ENCODE measurements at places on chromosomes 5 and 9.

DNA sequence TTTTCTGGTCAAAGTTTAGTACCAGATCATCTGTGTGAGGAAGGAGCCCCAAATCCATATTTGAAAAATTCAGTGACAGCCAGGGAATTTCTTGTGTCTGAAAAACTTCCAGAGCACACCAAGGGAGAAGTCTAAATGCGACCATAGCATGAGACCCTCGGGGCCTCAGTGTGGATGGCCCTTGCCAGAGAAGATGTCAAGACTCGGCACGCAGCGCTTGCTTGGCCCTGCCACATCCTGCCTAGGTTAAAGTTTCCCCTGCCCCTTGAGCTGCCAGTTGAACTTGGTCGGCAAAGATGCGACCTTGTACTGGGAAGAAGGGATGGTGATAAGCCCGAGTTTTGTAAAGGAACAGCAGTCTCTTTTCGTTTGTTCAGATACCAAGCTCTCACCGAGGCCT is 65.8 kb downstream of the IL31RA start:
- no peak for DNase-seq

DNA sequence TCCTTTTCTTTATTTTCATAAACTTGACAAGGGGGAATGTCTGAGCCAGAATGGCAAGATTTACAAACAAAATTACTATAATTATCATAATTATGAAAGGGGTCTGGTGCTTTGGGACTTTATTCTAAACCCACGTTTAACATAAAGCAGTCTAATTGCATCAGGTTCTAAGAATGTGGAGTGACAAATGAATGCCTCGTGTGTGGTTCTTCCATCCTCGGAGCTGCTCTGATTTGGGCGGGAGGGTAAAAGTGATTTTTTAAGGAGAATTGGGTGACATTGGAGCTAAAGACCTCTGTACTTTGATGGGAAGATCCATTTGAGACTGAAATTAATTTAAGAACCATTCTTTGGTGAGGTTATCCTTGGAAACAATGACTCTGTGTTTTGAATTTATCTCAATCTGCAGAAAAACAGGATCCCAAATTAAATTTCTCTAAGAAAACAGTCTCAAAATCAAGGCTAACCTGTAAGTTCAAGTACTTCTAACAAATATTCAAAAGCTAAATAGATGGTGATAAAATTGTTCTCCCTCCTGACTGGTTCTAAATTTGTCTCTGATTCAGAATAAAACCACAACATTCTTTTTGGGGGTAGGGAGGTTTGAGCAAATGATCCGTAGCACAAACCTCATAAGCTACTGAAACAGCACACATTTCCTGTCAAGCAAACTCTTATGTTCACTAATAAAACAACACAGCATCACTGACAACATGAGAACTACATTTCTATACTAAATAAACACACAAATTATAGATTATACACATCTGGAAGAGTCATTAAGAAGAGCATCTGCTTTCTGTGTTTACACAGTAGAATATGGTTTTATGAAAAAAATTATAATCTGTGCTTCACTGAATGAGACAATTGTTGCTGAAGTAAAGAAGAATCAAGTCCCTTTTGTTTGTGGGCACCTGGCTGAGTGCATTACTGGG is 85.5 kb downstream of the DCP2 start:
- DNase-seq = no peak

- DNase-seq = no peak
Observed at GRCh38 chr9:105148328-105149006, 96.0 kb upstream of the SLC44A1 start.

DNA sequence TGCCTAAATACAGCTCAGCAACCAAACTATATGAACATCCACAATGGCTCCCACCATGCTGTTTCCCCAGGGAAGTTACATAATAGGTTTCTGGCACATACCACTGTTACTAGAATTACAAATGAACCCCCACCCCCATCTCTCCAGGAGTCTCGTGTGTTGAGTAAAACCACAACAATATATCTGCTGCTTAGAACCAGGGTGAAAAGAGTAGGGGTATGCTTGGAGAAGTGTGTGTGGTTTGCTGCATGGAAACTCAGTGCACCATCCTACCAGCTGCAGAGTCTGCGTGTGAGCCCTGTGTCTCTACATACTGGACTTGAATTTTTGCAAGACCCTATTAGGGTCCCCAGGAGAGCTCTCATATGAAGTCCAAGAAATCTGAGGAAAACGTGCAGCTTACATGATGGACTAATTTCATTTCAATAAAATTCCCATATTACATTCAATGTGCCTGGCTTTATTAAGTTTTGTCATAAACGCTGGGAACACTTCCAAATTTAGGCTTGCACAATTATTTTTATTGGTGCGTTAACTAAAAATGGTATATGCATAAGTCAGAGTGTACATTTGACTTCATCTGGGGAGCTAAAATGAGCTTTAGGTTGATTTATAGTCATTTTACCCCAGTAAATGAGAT is 104.5 kb upstream of the NFIB start:
- DNase-seq = no peak

DNA sequence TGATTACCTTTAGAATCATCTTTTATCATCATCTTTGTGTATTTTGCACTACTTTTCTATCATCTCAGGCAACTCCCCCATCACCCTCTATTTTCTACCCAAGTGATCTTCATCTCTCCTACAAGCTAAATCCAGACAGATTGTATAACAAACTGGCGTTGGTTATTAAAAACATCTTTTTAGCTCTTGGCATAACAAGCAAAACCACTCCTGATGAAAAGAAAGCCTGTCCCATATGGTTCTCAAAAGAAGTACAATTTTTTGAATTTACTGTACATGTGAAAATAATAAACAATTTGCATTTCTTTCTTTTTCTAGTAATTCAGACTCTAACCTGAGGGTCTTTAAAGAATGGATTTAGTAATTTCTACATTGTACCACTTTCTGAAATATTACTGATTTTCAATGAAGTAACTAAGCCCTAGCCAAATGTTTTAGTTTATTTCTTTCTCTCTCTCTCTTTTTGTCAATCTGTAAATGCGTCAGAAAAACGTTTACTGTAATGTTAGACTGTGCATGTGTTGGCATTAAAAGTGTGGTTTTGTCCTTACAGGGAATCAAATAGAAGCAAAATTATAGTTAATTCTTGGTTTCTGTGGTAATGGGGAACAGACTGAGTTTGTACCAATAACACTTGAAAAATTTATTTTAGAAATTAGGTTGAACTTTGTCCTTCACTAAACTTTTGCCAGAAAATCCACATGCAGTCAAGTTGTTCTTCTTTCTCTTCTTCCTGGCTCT is 52.5 kb upstream of the RPS23 start:
- DNase-seq = no peak

GRCh38 chr5:122155546-122155945 is 26.2 kb downstream of the ZNF474 start:
- DNase-seq = no peak

DNA sequence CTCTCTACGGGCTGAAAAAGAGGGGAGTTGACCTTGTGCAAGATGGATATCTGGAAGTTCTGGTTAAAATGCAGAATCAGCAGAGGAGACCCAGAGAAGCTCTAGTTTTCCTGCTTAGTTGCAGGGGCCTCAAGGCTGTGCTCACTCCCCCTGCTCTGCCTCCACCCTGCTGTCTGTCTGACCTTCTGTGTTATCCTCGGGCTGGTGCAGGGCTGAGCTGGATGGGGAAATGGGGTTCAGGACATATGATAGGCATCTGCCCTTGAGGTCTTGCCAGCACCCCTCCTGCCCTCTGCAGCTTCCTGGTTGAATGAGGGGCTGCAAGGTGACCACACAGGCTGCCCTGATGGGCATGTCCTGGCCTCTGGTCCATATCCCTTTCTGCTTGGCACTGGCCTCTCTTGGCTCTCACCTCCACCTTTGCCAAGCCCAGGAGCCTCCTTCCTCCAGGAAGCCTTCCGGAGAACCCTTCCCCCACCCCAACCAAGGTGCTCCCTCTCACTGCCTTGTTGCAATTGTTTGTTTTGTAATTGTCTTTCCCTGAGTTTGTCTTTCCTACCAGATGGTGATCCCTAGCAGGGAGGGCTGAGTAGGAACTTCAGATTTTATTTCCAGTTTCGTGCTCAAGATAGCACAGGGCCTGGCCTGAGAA is 1.3 kb downstream of the TMEM268 start:
- DNase-seq = no peak

DNA sequence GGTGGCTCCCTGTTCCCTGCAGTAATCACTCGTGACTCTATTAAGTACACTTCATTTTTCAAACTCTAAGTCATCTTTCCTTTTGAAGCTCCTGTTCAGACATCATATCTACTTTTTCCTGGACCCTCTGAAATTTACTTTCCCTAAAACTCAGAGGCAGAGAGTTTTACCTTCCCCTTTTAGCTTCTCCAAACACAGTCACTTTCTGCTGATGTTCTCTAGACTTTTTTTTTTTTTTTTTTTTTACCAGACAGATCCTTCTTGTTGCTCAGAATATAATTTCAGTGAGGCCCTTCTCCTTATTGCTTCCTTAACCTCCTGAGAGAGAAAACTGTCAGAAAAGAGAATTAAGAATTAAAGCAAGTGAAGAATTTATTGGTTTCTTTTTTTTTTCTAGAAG is 86.6 kb upstream of the LRRTM2 start:
- no peak for DNase-seq

DNA sequence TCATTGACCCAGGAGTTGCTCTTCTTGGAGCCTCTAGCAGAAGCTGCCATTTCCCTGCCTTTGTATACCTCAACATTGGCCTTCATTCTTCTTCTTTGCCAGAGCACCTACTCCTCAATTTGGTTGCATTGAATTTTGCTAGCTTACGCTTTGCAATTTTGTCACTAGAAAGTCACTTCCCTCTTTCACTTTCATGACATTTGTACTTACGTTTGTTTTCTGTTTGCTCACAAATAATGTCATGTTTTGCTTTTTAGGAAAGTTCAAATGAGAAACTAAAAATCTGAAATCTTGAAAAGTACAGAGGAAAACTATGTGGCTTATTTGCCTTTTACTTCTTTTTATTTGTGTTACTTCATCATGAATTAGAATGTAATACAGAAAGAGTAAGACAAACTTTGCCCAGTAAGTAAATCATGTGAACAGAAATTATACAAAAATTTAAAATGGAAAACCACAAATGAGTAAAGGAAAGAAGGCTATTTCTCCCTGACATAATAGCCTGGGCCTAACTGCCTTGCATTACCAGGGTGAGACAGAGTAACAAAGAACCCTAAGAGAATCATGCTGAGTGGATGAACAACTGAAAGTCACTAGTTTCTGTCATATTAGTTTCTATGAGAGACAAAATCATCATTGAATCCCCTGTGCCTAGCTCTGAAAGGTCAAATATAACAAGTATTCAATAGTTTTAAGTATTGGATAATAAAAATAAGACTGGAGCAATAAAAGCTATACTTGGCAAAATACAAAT is 7.4 kb upstream of the IFNA1 start:
- no peak for DNase-seq

DNA sequence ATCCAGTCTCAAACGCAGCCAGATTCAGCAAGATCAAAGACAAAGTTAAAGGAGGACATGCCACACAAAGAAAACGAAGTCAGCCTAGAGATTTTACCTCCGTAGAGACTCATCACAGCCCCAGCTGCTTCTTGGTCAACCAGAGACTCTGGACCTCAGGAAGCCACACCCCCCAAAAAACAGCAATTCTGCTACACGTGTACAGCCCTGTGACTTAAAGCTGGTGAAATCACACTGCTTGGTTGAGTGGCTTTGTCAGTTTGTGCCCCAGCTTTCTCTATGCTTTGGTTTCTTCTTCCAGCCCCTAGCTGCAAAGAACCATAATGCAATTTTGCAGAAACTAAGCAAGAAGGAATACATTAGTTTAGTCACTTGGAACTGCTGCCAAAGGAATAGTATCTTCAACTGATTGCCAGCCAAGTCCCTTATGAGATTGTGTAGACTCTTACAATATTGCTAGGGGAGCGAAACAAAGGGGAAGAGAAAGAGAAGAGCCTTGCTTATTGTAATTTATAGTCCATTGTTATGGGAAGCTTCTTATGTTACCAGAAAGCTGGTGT is 158.8 kb upstream of the ZNF462 start:
- no peak for DNase-seq

DNA sequence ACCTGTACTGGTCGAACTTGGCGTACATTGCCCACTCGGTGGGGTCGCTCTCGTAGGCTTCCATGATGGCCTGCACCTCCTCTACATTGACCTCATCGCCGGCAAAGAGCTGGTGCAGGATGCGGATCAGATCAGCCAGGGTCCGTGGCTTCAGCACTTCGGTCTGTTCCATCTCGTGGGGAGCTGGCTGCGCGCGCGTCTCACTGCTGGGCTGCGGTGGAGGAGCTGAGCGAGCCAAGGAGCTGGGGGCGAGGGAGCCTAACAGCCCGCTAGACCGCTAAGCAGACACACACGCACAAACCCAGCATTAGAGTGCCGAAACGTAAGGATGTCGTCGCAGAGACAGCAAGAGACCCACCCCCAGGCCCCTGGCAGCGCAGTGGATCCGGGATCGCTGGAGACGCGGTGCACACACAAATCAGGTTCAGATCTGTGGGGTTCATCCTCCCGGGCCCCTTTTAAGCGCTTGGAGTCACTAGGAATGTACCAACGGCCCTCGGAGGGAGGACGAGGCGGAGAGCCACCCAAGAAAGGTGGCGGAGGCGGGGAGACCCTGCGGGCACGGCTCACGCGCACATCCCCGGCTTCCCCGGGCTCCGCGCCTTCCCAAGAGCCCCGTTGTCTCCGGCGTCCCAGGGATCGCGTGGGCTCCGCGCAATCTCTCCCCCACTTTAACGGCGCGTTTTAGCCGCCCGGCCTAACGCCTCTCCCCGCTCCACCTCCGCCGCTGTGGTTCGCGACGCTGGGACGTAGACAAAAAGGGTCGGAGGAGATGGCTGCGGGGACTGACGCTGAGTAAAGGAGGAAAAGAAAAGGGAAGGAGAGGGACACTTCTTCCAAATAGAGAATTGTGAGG is at the start of gene CDO1:
Gene CDO1 (minus strand): TSS at position 434 of the 856 bp plus-strand sequence. CDS start 262 bp downstream, at position 172.
- no peak for DNase-seq

DNA sequence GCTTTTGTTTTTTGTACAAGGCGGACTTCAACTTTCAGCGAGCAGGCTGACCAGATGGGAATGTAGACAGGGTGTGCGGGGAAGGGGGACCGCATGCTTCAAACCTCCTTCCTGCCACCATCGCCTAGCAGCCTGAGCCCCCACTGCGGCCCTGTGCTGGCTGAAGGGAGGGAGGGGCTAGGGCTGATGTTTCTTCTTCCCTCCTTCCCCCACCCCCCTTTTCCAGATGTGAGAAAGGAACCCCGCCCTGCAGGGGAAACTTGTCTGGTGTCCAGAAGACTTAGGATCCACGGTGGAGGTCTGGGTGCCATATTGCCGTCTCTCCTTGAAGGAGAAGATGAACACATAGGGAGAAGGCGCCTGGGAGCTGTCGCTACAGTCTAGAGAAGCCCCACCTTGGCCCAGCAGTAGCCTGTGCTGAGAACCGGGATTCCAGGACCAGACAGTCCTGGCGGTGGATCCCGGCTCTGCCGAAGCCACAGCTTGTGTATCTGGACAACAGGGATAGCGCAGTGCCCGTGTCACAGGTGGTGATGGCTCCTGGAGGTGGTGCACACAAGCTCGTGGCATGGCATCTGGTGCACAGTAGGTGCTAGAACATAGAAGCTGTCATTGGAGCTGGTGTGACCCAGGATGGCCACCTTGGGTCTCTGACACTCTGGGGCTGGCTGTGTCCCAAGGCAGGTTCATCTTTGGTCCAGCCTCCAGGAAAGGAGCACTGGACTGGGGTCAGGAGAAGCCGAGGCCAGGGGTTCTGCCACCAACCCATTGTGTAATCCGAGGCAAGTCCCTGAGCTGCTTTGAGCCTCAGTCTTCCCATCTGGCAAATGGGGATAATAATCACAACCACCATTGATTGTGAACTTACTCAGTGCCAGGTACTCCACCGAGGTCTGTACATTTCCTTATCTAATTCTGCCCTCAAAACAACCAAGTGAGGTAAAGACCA is 205.6 kb downstream of the C9orf50 start:
- DNase-seq = no peak

GRCh38 chr9:18611971-18612370 is 138.0 kb downstream of the ADAMTSL1 start:
- no peak for DNase-seq

- no peak for DNase-seq
Observed at GRCh38 chr5:99815-100214, 7.8 kb downstream of the PLEKHG4B start.

All from GM19239 (cell line).